ENCODE measurements at places on chromosomes 4 and X.
A peak's percentile ranks its signal among the peaks of the same experiment; 100 is the strongest.

DNA sequence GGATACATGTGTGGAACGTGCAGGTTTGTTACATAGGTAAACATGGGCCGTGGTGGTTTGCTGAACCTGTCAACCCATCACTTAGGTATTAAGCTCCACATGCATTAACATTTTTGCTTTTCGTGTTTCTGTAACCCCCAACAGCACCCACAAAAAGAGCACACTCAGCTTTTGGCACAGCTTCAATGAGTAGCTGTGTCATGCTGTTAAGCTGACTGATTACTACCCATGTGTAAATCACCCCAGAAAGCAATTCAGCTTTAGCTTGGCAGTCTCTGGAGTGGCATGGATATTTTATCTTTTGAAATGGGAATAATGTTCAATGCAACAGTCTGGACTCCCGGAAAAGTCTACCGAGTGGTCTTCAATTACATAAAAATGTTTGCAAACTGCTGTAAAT is 734.3 kb downstream of the STIM2 start:
- H3K4me1 ChIP-seq: no peaks in the 10 kb centered on the region
- no peaks in the 10 kb centered on the region for H3K36me3 ChIP-seq
- H3K27ac ChIP-seq: no peak overlapping the region
- DNase-seq: no peak
- no peak overlapping the region for H3K4me3 ChIP-seq

DNA sequence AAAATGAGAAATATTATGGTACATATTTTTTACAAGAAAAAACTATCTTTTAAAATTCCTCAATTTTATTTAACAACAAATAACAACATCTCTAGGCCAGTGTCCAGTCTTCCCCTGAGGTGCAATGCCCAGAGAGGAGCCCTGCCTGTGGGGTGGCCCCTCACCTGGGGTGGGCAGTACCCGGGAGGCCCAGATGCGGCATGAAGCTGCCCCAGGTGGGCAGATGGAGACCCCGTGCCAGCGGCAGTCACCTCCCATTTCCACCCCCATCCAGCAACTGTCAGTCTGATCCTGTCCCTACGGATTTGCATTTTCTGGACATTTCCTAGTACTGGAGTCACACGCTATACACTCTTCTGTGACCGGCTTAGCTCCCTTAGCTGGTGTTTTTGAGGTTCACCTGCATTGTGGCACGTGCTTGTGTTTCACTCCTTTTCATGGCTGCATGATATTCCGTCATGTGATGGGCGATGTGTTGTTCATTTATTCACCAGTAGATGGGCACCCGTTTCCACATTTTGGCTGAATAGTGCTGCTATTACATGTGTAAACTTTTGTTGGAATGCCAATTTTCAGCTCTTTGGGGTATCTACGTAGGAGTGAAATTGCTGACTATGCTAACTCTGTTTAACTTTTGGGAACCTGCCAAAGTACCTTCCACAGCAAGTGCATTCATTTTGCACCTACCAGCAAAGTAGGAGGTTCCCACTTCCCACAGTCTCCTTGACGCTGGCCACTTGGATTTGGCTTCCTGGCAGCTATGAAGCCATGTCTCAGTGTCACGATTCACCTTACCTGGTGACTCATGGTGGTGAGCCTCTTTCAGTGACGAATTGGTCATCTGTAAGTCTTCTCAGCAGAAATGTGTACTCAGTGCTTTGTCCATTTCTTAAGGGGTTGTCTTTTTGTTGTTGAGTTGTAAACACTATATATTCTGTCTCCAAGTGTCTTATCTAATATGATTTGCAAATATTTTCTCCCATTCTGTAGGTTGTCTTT is 11.7 kb upstream of the MAEA start:
- peak; percentile 16 for DNase-seq
- H3K27me3 ChIP-seq: no peaks in the 10 kb centered on the region
- no peaks in the 10 kb centered on the region for H3K36me3 ChIP-seq

DNA sequence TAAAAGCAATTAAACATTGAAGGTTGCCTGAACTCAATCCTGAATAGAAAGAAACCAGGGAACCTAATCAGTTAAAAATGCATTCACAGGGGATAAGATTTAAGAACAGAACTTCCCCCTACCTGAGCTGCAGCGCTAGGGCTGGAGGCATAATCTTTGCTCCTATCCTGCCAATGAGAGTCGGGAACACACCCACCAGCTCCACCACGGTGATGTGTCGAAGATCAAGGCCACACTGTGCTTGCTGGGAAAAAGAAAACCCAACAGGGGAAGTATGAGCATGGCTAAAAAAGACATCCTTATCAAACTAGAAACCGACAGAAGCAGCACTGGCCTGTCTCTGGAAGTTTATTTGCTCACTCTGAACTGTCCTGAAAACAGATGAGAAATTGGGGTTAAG is 66.3 kb downstream of the SRPX start:
- no peak overlapping the region for H3K27ac ChIP-seq
- peaks cover 68% of the 10 kb centered on the region for H3K27me3 ChIP-seq
- H3K4me3 ChIP-seq: no peak overlapping the region
- H3K4me1 ChIP-seq: no peaks in the 10 kb centered on the region
- DNase-seq: no peak

- peak overlapping the region; percentile 68 for H3K27ac ChIP-seq
- DNase-seq: no peak
- peaks cover 29% of the 10 kb centered on the region for H3K4me1 ChIP-seq
- no peaks in the 10 kb centered on the region for H3K36me3 ChIP-seq
- peak overlapping the region; percentile 81 for H3K4me3 ChIP-seq
These were observed 1.2 kb downstream of the TMEM255A start for GRCh38 chrX:120309873-120310705.

GRCh38 chr4:177051473-177052060 is 258.1 kb upstream of the NEIL3 start:
- H3K4me3 ChIP-seq: no peak overlapping the region
- no peak overlapping the region for H3K27ac ChIP-seq
- H3K4me1 ChIP-seq: no peaks in the 10 kb centered on the region
- H3K36me3 ChIP-seq: no peaks in the 10 kb centered on the region
- peaks cover 3% of the 10 kb centered on the region for H3K27me3 ChIP-seq

- H3K27ac ChIP-seq: peak overlapping the region; percentile 79
- H3K36me3 ChIP-seq: no peaks in the 10 kb centered on the region
- peaks cover 12% of the 10 kb centered on the region for H3K27me3 ChIP-seq
- DNase-seq: peak; percentile 82
- H3K4me3 ChIP-seq: peak overlapping the region; percentile 45
These were observed 44.5 kb downstream of the FGFRL1 start for GRCh38 chr4:1055721-1056590.

DNA sequence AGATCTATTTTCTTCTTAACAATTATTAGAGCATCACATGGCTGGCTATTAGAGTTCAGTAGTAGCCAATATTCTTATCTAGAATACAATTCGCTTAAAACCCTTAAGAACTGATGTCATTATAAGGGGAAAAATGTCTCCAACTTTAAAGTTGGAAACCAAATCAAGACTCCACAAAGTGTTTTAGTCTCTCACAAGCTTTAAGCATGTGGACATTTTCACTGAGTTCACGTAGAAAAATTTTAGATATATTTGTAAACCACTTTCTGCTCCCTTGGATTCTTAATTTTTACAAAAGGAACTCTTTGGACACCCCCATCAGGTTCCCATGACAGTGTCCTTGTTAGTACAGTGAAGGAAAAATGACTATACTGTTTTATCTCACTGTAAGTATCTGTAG is 123.9 kb upstream of the NAP1L5 start:
- no peak overlapping the region for H3K4me3 ChIP-seq
- no peak overlapping the region for H3K27ac ChIP-seq
- DNase-seq: no peak
- H3K4me1 ChIP-seq: peaks cover 38% of the 10 kb centered on the region
- H3K27me3 ChIP-seq: no peaks in the 10 kb centered on the region

DNA sequence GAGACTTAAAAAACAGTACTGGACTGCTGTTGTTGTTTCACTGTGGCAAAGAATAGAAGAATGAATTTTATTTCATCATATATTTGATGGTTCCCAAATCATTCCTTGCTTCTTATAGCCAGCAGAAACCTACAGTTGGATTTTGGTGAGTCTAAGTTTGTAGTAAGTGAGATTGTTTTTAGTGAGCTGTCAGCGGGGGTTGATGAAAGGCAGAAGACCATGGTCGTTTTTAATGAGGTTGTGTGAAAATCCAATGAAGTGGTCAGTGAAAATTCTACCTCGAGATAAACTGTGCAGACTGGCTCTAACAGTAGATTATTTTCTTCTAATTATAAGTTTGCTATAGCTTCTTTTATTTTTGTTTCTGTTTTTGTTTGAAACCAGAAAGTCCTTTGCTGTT is 36.2 kb downstream of the ANAPC4 start:
- H3K27me3 ChIP-seq: no peaks in the 10 kb centered on the region
- no peak overlapping the region for H3K27ac ChIP-seq
- no peak for DNase-seq
- peaks cover 97% of the 10 kb centered on the region for H3K36me3 ChIP-seq
- H3K4me3 ChIP-seq: no peak overlapping the region

GRCh38 chr4:11821772-11822430 is 393.2 kb upstream of the HS3ST1 start:
- no peaks in the 10 kb centered on the region for H3K36me3 ChIP-seq
- no peak for DNase-seq
- H3K4me3 ChIP-seq: no peak overlapping the region

- H3K36me3 ChIP-seq: no peaks in the 10 kb centered on the region
- no peaks in the 10 kb centered on the region for H3K4me1 ChIP-seq
- no peak overlapping the region for H3K27ac ChIP-seq
- H3K4me3 ChIP-seq: no peak overlapping the region
- no peak for DNase-seq
- H3K27me3 ChIP-seq: no peaks in the 10 kb centered on the region
These were observed 217.5 kb downstream of the VEGFC start for GRCh38 chr4:176575141-176575730.

GRCh38 chrX:136531951-136532350 is at the start of gene VGLL1:
Gene VGLL1, plus strand, starts transcription at chrX:136532215. Its CDS starts 3,806 bp downstream, at chrX:136536021.
- no peak within 1 kb of the TSS for H3K27ac ChIP-seq
- no peaks in the 10 kb centered on the region for H3K4me1 ChIP-seq
- peaks cover 34% of the 10 kb centered on the region for H3K27me3 ChIP-seq
- H3K4me3 ChIP-seq: no peak within 1 kb of the TSS

- peaks cover 65% of the 10 kb centered on the region for H3K4me1 ChIP-seq
- peaks cover 7% of the 10 kb centered on the region for H3K36me3 ChIP-seq
- no peak for DNase-seq
These were observed 296.2 kb downstream of the INPP4B start for GRCh38 chr4:142549726-142550463.

- H3K4me3 ChIP-seq: no peak overlapping the region
- H3K36me3 ChIP-seq: no peaks in the 10 kb centered on the region
- H3K27me3 ChIP-seq: peaks cover 6% of the 10 kb centered on the region
- no peak for DNase-seq
These were observed 152.3 kb upstream of the MAD2L1 start for GRCh38 chr4:120218981-120219380.

GRCh38 chrX:40368611-40369061 is 212.1 kb upstream of the ATP6AP2 start:
- no peak for DNase-seq
- H3K4me1 ChIP-seq: no peaks in the 10 kb centered on the region
- H3K27me3 ChIP-seq: peaks cover 34% of the 10 kb centered on the region
- no peak overlapping the region for H3K4me3 ChIP-seq

DNA sequence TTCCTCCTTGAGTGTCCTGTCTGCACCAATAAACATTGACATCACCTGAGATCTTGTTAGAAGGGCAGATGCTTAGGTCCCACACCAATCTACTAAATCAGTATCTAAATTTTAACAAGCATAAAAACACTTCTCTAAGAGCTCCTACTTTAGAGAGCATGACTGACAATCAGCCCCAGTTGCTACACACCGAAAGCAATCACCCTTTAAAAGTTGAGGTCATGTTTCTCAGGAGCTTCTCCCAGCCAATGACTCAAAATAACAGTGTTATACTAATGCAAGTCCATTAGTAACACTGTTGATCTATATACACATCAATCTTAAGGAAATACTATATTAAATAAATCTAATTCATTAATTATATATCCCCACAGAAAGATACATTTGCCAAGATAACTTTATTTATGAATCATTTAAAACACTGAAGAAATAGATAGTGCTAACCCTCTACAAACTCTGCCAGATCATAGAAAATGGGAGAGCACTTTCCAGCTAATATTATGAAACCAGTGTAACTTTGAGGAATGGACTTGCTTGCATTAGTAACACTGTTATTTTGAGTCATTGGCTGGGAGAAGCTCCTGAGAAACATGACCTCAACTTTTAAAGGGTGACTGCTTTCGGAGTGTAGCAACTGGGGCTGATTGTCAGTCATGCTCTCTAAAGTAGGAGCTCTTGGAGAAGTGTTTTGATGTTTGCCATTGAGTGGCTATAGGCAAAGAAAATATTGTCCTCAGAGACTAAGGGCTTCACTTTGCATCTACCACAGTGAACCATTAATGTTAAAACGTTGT is 109.8 kb upstream of the HDX start:
- H3K4me3 ChIP-seq: no peak overlapping the region
- DNase-seq: no peak
- H3K36me3 ChIP-seq: no peaks in the 10 kb centered on the region
- peaks cover 12% of the 10 kb centered on the region for H3K27me3 ChIP-seq
- no peak overlapping the region for H3K27ac ChIP-seq

- H3K27ac ChIP-seq: no peak overlapping the region
- H3K27me3 ChIP-seq: peaks cover 20% of the 10 kb centered on the region
- DNase-seq: no peak
- no peaks in the 10 kb centered on the region for H3K36me3 ChIP-seq
- H3K4me3 ChIP-seq: no peak overlapping the region
These were observed 7.1 kb upstream of the RGS12 start for GRCh38 chr4:3285558-3286334.

DNA sequence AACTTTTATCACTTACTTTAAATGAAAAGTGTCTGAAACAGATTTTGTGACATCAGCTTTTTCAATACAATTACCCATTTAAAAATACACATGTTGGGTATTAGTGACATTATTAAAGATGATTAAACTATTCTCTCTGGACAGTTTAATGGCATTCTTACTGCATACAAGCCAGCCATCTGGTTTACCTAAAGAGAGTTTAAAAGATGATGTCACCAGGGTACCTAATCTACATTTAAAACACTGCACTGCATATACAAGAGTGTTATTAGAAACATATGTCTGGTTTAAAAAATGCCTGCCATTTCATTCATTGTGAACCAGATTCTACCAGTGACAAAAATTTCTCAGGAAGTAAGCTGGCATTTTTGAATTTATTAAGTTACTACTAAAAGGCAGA is 919.1 kb downstream of the ADGRL3 start:
- DNase-seq: no peak
- no peaks in the 10 kb centered on the region for H3K36me3 ChIP-seq
- H3K27me3 ChIP-seq: no peaks in the 10 kb centered on the region
- H3K4me1 ChIP-seq: no peaks in the 10 kb centered on the region
- no peak overlapping the region for H3K27ac ChIP-seq

GRCh38 chrX:23554304-23554703 is 113.0 kb upstream of the PRDX4 start:
- H3K36me3 ChIP-seq: no peaks in the 10 kb centered on the region
- H3K4me1 ChIP-seq: no peaks in the 10 kb centered on the region
- H3K27ac ChIP-seq: no peak overlapping the region
- peaks cover 20% of the 10 kb centered on the region for H3K27me3 ChIP-seq
- no peak overlapping the region for H3K4me3 ChIP-seq
- DNase-seq: no peak

All from activated T-cell treated with anti-CD3 and anti-CD28 coated beads, Interleukin-2, amount 50 U/mL, for 24 hours (primary cell).